ENCODE measurements at places on chromosomes 1 and 21.

DNA sequence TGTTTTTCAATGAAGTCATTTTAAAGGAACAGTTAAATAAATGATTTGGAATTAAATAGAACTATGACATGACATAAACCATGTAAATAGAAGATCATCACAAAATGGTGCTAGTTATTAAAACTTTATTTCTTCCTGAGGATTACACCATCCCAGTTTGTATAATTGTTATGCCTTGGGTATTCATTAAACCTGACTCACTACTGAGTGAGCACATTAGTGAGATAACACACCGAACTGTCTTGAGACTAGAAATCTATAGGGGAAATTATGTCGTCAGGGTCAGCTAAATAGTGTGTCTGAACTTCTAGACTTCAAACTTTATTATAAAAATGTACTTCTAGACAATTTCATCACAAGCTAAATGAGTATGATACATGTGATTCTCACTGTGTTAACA is 189.4 kb downstream of the NCAM2 start:
- no peak for DNase-seq

GRCh38 chr1:53730224-53730865 is 8.6 kb downstream of the GLIS1 start:
- no peak for DNase-seq

DNA sequence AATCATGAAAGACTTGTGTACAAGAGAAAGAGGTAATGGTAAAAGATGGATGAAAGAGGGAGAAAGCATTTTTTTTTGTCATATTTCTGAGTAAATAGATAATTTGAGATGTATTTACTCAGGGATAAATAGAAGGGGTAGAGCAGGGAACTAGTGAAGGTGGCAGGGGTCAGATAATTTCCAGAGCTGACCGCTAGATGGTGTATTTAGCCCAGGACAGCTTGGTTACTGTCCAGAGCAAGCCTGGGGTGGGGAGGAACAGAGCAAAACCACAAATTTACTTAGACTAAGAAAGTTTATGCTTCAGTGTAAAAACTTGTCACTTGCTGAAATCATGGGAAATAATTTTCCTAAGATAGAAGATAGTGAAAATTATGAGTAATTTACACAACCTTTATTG is 91.5 kb downstream of the XCL2 start:
- DNase-seq: no peak

- no peak for DNase-seq
These were observed 2.8 kb downstream of the CLDN19 start for GRCh38 chr1:42737257-42737656.

DNA sequence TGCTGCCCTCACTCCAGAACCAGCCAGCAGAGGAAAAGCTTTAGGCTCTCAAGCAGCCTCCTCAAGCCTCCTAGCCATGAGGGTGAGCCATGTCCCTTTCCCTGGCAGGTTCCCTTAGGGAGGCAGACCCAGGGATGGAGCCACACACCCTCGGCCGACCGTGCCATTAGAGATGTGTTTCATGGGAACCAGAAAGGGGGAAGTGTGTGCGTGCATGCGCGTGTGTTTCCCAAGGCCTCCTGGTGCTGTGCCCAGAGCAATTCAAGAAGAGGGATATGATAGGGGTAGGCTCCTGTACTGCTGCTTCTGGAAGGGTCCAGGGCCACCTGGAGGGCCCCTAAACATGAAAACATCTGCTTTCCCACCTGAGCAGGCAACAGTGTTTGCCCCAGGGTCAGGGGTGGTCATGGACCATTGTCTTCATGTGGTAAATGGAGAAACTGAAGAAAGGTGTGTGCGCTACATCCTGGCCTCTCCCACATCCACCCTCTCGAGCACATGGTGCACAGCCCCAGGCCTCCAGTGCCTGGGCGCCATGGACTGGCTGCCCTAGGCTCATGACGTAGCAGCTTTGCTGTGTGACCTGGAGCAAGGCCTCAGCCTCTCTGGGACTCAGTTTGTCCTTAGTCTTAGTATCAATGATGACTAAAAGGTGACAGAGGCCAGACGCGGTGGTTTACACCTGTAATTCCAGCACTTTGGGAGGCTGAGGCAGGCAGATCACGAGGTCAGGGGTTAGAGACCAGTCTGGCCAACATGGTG is 48.1 kb downstream of the SYF2 start:
- DNase-seq: no peak

GRCh38 chr1:214029796-214030195 is 42.0 kb downstream of the PROX1 start:
- DNase-seq: no peak
